ENCODE measurements at places on chromosomes 3 and 15.
A peak's percentile ranks its signal among the peaks of the same experiment; 100 is the strongest.

- no peaks in the 10 kb centered on the region for H3K4me1 ChIP-seq
- no peaks in the 10 kb centered on the region for H3K36me3 ChIP-seq
- no peak overlapping the region for H3K4me3 ChIP-seq
- no peak overlapping the region for H3K27ac ChIP-seq
Measured at GRCh38 chr3:89783341-89783927, 676.0 kb downstream of the EPHA3 start.

DNA sequence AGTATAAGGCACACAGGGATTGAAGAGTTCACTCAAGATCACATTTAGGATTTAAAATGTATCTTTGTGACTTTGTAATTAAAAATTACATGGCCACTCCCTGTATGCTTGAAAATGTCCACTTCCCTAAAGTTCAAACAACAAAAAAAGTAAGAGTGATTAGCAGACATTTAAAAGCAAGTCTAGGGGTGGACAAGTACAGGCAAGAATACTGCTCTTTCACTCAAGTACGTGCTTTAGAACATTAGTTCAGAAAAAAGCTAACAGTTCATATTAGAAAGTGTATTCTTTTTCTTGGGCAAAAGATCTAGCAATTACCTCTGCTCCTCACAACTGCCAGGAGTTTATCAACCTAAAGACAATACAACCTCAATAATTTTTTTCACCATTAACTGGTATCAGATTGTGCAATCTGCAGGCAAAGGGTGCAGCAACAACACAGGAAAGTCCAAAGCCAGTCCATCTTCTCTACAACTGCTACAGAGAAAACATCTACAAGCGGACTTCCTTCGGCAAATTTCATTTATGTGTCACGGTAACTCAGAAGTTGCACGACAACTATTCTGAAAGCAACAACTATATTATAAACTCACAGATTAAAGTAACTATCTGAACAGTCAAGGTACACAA is 18.1 kb downstream of the CHSY1 start:
- peaks cover 21% of the 10 kb centered on the region for H3K4me1 ChIP-seq
- DNase-seq, result no peak
- H3K27me3 ChIP-seq, result no peaks in the 10 kb centered on the region
- H3K27ac ChIP-seq, result peak overlapping the region; percentile 3

DNA sequence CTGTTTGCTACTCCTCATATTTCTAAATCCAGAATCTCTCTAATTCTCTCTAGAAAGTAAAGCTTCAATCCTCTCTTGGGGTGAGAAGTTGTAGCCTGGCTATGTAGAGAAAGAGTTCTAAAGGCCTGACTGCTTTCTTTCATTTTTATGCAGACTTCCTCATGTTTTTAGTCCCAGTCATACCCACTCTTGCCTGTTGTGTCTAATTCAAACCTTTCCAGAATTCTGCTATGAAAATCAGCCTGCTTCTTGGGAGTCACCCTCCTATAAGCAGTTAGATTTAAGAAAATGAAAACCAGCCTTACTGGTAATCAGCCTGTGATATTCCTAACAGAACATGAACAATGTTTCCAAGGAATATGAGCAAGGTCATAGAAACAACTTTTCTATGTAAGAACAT is 14.8 kb upstream of the ZNF639 start:
- DNase-seq, result no peak
- no peak overlapping the region for H3K4me3 ChIP-seq
- H3K27me3 ChIP-seq, result no peaks in the 10 kb centered on the region
- H3K4me1 ChIP-seq, result no peaks in the 10 kb centered on the region

- H3K4me1 ChIP-seq, result no peaks in the 10 kb centered on the region
- no peak overlapping the region for H3K4me3 ChIP-seq
- H3K27ac ChIP-seq, result no peak overlapping the region
- DNase-seq, result no peak
- H3K27me3 ChIP-seq, result no peaks in the 10 kb centered on the region
Measured at GRCh38 chr3:77324105-77324504, 284.2 kb downstream of the ROBO2 start.

DNA sequence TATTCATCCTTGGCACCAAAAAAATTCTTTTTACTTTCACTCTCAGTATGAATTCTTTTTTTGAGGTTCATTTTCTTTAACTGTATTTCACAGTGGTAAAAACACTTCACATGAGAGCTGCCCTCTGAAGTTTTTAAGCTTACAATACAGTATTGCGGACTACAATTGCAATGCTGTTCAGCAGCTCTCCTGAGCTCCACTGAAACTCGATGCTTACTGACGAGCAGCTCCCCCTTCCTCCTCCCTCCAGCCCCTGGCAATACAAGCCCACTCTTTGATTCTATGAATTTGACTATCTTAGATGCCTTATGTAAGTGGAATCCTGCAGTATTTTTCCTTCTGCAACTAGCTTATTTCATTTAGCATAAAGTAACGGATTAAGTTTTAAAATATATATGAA is 183.4 kb downstream of the ADAMTS17 start:
- no peak overlapping the region for H3K4me3 ChIP-seq
- no peaks in the 10 kb centered on the region for H3K4me1 ChIP-seq
- no peak overlapping the region for H3K27ac ChIP-seq
- no peaks in the 10 kb centered on the region for H3K27me3 ChIP-seq
- no peaks in the 10 kb centered on the region for H3K36me3 ChIP-seq
- DNase-seq, result no peak

DNA sequence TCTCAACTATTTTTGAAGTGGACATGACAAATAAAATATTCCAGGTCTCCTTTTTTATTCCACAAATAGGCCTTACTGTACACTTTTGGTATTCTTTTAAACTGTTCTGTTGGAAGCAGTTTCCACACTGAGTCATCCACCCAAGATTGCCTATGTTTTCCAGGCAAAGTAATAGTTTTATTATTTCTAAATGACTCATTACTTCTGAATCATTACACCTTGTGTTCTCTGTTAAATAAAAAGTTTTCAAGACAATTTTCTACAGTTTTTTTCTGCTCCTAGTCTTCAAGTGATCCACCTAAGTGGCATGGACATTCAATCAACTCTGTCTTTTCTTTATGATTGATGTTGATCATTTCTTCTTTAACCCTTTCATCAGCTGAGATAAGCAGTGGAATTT is 26.5 kb downstream of the PPP2R3A start:
- H3K27ac ChIP-seq, result no peak overlapping the region
- DNase-seq, result no peak
- H3K36me3 ChIP-seq, result no peaks in the 10 kb centered on the region
- no peaks in the 10 kb centered on the region for H3K27me3 ChIP-seq

DNA sequence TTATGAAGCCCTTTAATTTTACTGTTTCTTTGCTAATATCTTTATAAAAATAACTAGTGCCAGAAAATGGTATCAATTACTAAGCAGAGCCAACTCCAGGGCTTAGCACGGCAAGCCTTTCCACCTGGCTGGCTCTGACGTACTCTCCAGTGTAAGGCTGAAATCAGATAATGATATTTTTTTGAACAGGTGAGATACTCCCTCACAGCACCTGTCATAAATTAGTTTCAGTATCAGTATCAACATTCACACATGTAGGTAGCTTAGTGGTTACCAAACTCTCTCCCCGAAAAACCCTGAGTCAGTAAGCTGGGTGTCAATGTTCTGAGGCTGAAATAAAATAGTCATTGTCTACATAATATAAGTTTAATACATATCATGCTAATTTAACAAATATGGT is 710.1 kb downstream of the SQOR start:
- no peaks in the 10 kb centered on the region for H3K36me3 ChIP-seq
- H3K4me1 ChIP-seq, result no peaks in the 10 kb centered on the region
- DNase-seq, result no peak
- H3K27ac ChIP-seq, result no peak overlapping the region
- H3K27me3 ChIP-seq, result no peaks in the 10 kb centered on the region
- H3K4me3 ChIP-seq, result no peak overlapping the region

DNA sequence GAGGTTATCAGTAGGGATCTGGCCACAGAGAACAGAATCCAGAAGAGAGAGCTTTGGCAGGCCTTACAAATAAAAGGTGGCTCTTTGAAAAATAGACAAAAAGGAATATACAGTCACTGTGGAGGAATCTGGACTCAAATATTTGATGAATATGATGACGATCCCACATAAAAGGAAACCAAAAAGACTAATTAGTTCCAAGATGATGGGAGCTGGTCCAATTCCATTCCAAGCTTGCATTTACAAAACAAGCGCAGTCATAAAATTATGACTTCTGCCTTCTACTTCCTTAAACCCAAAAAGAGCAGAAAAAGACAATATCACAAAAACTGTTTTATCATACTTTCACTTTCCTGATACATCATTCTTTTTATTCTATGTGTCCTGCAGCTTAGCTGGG is 285.8 kb downstream of the DIPK2A start:
- no peaks in the 10 kb centered on the region for H3K4me1 ChIP-seq
- H3K27me3 ChIP-seq, result no peaks in the 10 kb centered on the region
- H3K4me3 ChIP-seq, result no peak overlapping the region
- H3K36me3 ChIP-seq, result no peaks in the 10 kb centered on the region
- no peak overlapping the region for H3K27ac ChIP-seq

GRCh38 chr3:100209948-100210771 is 50.6 kb upstream of the TBC1D23 start:
- H3K36me3 ChIP-seq, result no peaks in the 10 kb centered on the region
- no peak overlapping the region for H3K27ac ChIP-seq

DNA sequence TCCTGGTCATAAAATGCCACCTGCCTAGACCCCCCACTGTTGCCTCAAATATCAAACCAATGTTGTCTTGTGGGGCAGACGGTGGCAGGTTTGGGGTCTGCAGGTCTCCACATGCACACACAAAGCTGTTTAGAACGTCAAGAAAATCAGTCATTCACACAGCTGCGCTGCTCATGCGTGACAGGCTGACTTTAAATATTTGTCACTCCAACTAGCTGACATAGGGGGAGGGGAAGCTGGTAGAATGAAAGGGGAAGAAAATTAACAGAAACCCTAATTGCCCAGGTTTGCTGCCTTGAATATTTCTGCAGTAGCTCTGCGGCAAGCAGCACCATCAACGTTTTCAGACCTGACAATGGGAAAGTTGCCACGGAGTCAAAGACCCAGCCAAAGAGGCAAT is 201.8 kb downstream of the ABHD5 start:
- H3K4me3 ChIP-seq, result no peak overlapping the region
- no peaks in the 10 kb centered on the region for H3K36me3 ChIP-seq
- H3K27ac ChIP-seq, result no peak overlapping the region
- no peak for DNase-seq
- H3K27me3 ChIP-seq, result peaks cover 11% of the 10 kb centered on the region

DNA sequence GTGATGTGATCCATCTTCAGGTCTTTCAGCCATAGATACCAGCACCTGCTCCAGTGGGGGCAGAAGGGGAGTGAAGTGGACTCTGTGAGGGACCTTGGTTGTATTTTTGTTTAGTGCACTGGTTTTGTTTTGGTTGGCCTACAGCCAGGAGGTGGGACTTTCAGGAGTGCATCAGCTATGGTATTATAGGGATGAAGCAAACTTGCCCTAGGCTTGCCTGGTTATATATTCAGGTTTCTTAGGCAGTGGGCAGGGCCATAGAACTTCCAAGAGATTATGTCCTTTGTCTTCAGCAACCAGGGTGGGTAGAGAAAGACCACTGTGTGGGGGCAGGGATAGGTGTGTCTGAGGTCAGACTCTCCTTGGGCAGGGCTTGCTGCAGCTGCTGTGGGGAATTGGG is 337.3 kb upstream of the SGO1 start:
- H3K4me3 ChIP-seq, result no peak overlapping the region
- H3K36me3 ChIP-seq, result no peaks in the 10 kb centered on the region
- no peak for DNase-seq
- no peaks in the 10 kb centered on the region for H3K4me1 ChIP-seq
- H3K27me3 ChIP-seq, result no peaks in the 10 kb centered on the region

Measured in prostate gland (tissue), 2 donors.